ENCODE measurements at places on chromosomes 1 and 21.

DNA sequence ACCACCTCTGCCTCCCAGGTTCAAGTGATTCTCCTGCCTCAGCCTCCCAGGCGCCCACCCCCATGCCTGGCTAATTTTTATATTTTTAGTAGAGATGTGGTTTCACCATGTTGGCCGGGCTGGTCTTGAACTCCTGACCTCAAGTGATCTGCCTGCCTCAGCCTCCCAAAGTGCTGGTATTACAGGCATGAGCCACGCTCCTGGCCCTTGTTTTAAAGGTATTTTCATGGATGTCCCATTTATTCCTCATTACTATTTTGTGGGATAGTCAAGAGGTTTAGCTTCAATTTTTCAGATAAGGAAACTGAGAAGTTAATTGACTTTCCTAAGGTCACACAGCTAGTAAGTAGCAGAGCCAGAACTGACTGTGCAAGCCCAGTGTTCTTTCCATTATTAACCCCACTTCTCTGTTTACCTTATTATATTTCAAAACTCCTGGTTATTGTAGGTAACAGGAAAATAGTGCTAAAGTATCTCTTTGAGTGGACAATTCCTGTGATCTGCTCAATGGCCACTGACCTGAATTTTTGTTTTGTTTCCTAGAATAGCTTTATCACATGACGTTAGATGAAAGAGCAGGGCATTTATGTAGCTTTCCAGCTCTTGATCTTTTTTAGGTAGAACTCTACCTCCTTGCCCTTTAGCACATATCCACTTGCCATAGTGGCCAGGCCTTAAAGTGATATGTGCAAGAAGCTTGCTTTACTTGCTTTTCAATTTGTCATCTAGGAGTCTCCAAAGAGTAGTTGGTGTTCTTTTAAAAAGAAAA, 13.6 kb downstream of the ZYG11B start:
- DNase-seq = no peak

DNA sequence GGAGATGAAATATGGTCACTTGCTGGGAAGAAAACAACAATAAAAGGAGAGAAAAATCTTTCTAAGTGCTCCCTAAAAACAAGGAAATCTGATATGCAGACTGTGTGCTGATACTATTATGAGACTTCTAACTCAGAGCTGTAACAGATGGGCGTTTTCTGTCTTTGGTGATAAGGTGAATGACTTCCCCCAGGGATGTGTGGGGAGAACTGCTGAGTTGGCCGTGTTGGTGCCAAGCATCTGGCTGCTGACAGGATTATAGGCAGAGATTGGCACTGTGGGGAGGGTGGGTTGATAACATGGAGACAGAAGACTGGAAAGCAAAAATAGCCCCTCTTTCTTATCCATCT, 438.5 kb upstream of the PLXNA2 start:
- DNase-seq = no peak

DNA sequence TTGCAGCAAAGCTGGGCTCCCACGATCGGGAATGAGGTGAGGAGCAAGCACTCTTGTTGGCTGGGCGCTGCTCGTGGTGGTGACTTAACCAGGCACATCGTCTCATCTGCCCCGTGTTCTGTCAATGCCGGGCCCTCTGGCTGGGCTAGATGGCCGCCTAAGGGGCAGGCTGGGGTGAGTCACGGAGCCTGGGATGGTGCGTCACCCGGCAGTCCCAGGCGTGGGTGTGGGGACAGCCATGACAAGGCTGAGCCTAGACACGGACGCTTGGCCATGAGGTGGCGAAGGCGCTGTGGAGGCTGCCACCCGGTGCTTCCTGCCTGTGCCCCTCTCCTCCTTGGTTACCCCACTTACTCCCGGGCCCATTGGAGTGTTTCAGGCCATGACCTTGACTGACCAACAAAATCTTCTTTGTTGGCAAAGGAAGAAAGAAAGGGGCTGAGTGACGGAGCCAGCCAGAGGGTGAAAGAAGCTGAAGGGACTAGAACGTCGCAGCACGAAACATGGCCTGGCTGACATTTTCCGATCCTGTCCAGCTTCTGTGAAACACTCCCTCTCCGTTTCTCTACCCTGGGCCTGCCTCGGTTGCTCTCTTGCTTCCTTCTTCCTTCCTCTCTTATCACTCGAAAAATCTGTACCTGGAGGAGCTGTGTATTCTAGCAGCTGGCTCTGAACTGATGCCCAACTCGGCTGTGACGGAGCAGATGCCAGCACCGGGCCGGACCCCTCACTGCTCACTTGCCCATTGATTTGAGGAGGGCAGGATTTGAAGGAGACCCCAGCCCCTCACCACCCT, 596 bp downstream of the CD247 start:
- no peak for DNase-seq

- no peak for DNase-seq
Measured at GRCh38 chr21:45634511-45635183, 8.9 kb upstream of the PCBP3 start.

DNA sequence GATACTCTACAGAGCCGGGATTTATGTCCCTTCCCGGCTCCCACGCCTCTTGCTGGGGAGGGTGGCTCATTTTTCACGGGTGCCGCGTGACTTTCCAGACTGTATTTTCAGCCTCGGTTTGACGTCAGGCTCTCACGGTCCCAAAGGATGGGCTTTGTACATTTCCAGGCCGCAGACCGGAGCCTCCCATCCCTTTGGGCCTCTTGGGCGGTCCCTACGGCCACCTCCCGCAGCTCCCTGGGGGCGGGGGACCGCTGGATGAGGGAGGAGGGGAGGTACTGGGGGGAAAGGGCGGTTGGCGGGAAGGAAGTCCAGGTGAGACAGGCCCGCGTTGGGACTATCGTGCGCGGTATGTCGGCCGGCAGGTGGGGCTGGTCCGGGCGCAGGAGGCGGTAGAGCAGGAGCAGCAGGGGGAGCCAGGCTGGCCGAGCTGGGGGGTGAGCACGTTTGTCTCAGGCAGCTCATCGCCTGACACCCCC, 17.9 kb downstream of the UBL4B start:
- DNase-seq = no peak

DNA sequence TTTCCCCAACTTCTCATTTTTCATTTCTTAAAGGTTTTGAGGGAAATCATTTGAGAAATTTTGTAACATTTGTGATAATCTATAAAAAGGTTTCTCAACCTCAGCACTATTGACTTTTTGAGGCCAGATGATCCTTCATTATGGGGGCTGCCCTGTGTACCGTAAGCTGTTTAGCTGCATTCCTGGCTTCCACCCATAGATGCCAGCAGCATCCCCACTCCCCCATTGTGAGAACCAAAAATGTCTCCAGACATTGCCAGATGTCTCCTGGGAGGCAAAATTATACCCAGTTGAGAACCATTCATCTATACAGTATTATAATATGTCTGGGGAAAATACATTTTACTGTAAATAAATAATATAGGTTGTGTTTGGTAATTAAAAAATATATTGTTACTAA, 146.0 kb downstream of the PBX1 start:
- no peak for DNase-seq
